Erythroblast (primary cell): ENCODE measurements at places on chromosomes 5 and 9.

DNA sequence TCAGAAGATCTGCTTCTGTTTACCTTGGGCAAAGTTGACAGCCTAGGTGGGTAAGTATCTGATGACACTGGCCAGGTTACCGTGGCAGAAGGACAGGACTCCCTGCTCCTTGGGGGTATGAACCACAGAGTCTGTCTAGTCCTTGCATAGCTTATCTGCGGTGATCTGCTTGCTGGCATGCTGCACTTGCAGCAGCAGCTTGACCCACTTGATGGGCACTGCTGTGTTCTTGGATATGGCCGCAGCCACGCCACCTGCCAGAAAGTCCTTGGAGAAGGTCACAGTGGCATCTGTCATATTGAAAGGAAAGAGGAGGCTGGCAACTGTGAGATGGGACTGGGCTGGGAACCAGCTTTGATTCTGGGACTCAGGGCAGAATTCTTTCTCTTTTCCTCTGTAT, 35.9 kb upstream of the POC5 start:
- no peak for DNase-seq

DNA sequence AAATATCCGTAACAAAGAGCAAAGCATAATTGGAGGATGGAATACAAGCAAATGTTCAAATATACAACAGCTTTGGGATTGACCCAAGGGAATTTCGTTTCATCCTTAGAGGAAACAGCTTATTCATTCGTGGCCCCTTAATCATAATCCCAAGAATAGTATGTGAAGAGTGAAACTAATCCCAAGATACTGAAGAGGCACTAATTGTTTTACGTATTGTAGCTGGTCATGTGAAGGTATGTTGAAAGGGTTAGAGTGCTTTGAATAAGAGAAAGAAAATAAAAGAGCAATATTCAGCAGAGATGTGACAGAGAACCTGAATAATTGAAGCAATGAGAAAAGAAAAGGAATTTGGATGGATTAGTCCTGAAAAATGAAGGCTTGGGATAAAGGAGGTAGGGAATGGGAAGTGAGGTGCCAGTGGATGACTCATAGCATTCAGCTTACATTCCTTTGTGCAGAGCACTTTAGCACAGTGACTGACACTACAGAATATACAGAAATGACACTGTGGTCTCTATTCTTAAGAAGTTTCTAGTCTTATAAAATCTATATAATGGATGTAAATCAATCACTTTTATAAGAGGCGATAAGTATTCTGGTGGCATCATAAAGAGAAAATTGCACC, 221.9 kb downstream of the TLR4 start:
- no peak for DNase-seq

DNA sequence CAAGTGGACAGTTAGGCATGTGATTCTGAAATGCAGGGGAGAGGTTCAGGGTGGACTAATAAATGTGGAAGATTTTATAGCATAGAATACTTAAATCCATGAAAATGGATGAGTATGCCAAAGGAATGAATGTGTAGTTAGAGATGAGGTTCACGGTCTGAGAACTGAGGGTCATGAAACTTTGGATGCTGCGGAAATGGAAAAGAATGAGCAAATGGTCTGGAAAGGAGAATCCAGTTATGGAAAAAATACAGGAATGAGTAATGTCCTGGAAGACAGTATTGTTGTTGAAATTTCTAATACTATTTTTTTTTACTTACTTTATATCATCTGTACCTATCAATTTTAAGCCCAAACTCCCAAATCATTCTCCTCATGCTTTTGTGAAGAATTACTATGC, 2369.4 kb downstream of the MAT2B start:
- no peak for DNase-seq

DNA sequence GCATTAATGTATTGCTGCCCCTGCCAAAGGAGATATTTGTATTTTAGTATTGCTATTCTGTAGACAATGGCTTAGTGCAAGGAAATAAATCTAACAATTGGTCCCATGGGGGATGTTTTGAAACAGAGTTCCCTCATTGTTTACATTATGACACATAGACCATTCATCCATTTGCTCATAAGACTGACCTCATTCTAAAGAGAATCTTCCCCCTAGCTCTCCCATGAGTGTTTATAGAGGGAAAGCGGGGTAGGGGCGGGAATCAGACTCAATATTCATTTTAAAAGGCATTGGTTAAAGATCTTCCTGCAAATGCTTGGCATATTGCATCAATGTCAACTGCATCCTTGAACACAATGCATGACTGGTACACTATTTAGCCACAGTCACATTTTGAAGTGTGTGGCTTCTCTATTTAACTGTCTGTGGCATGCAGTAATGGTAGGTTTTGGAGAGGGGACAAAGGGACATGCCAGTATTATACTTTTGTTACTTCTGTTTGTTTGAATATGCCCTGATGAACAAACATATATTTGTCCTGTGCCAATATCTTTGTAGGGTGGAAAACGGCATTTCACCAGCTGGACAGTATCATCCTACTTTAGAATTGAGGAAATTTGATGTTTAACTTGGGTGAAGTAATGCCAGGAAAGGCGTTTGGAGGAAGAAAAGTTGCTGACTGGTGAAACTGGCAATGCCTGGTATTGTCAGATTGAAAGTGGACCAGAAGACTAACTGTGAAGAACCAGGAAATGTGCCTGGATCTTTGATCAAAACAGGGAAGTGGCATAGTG, 84.1 kb upstream of the MEGF10 start:
- no peak for DNase-seq

DNA sequence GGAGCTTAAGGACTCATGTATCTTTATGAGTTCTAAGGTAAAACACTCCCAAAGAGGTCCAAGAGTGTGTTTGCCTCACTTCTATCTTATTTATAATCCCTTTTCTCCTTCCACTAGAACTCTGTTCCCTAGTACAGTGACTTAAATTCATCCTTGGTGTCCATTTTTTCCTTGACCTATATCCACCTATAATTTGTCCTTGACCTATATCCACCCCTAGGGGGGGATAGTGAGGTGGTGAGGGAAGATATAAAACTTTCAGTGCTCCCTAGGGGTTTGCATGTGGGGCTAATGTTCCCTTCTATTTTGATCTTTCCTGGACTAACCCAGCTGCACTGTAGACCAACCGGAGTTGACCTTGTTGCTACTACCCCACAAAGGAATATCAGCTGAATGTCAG, 83.5 kb upstream of the GNAQ start:
- DNase-seq: peak; percentile 35

DNA sequence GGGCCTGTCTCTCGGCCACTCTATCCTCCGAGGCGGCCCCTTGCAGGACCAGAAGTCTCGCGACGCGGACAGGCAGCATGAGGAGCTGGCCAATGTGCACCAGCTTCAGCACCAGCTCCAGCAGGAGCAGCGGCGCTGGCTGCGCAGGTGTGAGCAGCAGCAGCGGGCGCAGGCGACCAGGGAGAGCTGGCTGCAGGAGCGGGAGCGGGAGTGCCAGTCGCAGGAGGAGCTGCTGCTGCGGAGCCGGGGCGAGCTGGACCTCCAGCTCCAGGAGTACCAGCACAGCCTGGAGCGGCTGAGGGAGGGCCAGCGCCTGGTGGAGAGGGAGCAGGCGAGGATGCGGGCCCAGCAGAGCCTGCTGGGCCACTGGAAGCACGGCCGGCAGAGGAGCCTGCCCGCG, 283.5 kb downstream of the ARHGEF28 start:
- no peak for DNase-seq

GRCh38 chr9:25936031-25936430, 257.8 kb upstream of the TUSC1 start:
- no peak for DNase-seq

DNA sequence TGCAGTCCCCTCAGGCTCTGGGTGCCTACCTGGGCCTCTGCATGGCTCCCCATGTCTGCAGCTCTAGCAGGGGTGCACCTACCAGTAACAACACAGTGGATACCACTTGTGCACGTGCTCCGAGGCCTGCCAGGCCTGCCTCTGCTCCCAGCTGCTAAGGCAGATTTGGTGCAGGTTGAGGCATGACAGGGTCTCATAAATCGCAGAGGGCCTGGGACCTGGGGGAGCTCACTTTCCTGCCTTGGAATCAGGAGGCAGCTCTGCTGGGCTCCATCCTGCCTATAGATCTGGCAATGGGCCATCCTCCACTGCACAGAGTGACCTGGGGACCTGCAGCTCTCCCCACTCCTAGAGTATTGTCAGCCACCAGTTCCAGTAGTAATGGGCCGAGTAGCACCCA, 121.9 kb upstream of the CXCL14 start:
- no peak for DNase-seq

DNA sequence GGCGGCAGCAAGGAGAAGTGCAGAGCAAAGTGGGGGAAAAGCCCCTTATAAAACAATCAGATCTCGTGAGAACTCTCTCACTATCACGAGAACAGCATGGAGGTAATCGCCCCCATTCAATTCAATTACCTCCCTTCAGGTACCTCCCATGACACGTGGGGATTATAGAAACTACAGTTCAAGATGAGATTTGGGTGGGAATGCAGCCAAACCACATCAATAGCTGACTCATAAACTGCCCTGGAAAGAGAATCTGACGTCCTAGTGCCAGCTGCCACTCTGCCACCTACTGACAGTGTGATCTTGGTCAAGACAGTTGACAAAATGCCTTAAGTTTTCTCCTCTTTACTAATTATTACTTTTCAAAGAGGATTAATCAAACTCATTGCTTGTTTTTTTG, 128.3 kb downstream of the GPBP1 start:
- peak; percentile 1 for DNase-seq

- DNase-seq: no peak
These were observed 31.0 kb upstream of the ANKRD34B start for GRCh38 chr5:80600943-80601693.

GRCh38 chr9:70589571-70590314, 175.3 kb upstream of the KLF9 start:
- no peak for DNase-seq

GRCh38 chr5:2903451-2904395, 152.2 kb upstream of the IRX2 start:
- no peak for DNase-seq

GRCh38 chr5:170183816-170184687, 48.7 kb upstream of the C5orf58 start:
- DNase-seq: peak; percentile 69

- no peak for DNase-seq
These were observed 95.0 kb upstream of the PCSK1 start for GRCh38 chr5:96527768-96528661.

GRCh38 chr5:164650427-164650826, 1145.0 kb downstream of the MAT2B start:
- no peak for DNase-seq

DNA sequence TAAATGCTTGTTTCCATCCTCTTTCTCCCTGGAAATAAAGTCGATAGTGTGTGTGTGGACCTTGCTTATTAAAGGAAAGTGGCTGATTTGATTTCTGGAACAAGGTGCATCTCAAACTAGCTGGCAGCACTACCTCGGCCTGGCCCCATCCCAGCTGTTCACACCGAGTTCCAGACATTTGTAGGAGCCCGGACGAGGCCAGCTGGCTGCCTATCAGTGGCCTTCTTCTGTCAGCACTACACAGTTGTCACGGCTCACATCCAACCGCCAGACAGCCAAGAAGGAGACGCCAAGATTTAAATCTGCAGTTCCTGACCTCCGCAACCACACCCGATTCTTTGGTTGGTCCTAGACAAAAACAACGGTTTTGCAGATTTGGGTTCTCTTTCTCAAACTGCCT, 63.6 kb downstream of the PALM2AKAP2 start:
- DNase-seq: no peak

DNA sequence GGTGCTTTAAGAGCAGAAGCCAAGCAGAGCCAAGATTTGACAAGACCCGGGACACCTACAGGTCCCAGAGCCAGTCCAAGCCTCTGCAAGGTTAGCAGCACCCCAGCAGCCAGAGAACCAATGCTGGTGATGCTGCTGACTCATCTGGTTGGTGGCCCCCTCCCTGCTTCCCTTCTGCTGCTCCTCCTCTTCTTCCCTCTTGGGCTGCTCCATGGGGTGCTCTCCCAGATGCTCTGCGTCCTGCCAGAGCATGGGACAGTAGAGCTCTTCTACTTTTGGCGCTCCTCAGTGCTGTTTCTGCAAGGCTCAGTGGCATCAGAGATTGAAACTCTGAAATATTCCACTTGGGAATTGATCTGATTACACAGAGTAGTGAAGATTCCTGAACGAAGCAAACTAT, 76.1 kb upstream of the SAP30L start:
- peak; percentile 41 for DNase-seq

- DNase-seq: no peak
These were observed 151.8 kb upstream of the GDNF start for GRCh38 chr5:37991301-37992299.

- peak; percentile 38 for DNase-seq
These were observed 199.0 kb upstream of the TARS1 start for GRCh38 chr5:33241802-33242201.

DNA sequence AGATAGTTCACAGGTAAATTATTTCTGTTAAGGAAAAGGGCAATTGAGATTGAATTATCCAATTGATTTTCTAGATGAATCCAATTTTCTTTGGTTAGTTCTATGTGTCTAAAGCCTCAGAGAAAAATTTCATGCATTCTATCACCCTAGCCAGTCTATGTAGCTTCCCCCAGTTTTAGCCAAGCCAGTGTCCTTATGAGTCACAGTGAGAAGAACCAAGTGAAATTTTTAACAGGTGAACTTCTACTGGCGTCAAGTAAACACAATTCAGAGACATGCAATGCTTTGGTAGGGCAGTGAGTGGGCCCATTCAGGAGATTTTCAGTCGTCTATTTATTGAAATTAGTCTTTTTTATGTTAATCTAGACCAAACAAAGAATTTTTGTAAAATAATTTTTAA, 1077.4 kb upstream of the ARRDC3 start:
- no peak for DNase-seq

DNA sequence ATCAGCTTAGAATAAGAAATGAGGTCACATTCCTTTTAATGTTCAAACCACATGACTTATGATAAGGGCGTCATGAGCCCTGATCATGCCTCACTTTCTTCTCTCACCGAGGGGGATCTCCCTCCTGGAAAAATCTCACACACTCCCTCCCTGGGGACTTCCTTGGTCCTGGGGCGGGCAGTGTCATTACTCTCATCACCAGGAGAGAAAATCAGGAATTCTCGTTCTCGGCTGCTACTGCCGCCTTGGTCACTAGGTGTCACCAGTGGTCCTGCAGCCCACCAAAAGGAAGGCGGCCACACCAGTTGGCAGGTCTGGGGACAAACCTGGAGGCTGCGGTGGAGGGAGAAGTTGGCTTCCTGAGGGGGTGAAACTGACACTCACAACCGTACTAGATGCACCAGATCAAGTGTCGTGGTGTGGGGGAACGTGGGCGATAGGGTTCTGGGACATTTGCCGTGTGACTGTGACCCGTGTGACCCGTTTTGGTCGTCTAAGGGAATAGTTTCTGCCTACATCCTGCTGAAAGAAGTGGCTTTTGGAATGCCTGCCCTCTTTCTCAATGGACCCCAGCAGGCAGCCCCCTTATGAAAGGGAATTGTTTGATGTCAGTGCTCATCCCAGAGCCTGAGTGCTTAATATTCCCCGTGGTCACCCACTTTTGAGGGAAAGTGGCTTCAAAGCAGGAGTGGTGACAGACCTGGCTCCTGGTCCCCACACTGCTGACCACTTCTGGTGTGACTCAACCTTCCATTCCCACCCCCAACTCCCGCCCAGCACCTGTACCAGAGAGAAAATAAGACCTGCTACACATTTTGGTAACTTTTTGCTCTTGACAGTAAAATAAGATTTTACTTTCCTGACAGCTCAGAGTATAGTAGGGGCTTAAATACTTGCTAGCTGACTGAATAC, 63.2 kb downstream of the ACER2 start:
- peak; percentile 50 for DNase-seq

GRCh38 chr9:113628621-113629020, 165.1 kb downstream of the RGS3 start:
- no peak for DNase-seq

GRCh38 chr5:129243039-129243438, 148.5 kb downstream of the ISOC1 start:
- no peak for DNase-seq
